Uterus (tissue), 4 donors: ENCODE measurements at places on chromosomes 7 and 10. TPM values are rescaled to one million over a fixed set of nuclear protein-coding genes. Genes with fewer than 3 reads are reported as not detected.
A peak's percentile ranks its signal among the peaks of the same experiment; 100 is the strongest.

DNA sequence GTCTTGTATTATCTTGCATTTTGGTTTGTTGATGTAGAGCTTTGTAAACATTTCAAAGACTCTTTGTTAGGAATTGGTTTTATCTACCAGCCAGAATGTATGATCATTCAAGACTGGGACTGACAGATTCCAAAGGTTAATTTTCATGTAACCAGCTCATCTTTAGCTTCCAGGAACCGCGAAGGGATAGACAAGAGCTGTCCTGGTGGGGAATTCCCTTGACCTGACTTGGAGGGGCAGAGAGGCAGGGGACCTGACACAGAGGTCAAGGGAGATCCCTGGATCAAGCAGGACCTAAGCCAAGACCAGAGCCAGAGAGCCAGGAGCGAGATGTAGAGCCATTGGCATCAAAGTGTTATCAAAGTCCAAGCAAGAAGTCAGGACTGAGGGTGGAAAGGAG is 6.6 kb upstream of the LOXL4 start:
- H3K4me1 ChIP-seq, result no peaks in the 10 kb centered on the region
- no peaks in the 10 kb centered on the region for H3K36me3 ChIP-seq
- DNase-seq, result no peak
- no peaks in the 10 kb centered on the region for H3K27me3 ChIP-seq
- H3K4me3 ChIP-seq, result no peak overlapping the region
- no peak overlapping the region for H3K27ac ChIP-seq

DNA sequence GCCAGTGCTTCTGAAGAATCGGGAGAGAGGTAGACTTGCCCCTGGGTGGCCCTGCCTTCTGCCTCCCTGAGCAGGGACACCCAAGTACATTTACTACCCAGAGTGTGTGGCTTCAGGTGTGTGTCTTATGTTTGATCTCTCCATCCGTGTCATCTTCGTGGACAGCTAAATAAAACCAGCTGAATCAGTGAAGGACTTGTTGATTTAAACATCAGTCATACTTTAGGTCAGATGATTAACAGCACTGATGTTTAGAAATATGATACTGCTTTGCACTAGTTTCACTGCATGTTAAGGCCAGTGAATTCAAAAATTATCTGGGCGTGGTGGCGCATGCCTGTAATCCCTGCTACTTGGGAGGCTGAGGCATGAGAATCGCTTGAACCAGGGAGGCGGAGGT is 4.0 kb downstream of the MTG1 start:
- H3K4me1 ChIP-seq, result peaks cover 8% of the 10 kb centered on the region
- no peaks in the 10 kb centered on the region for H3K27me3 ChIP-seq
- DNase-seq, result no peak
- no peaks in the 10 kb centered on the region for H3K36me3 ChIP-seq

DNA sequence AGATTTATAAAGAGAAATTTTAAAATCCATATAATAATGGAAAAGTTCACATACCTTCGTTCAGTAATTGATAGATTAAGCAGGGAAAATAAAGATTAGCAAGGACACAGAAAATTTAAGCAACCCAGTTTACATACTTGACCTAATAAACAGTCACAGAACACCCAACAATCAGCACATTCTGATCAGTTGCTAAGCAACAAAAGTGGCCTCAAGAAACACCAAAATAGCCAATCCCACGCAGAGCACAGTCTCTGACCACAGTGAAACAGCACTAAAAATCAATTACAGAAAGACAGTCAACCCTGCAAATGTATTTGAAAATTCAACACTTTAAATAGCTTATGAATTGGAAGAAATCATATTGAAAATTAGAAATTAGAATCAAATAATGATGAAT is 39.3 kb upstream of the DRGX start:
- H3K27me3 ChIP-seq, result no peaks in the 10 kb centered on the region
- H3K4me3 ChIP-seq, result no peak overlapping the region
- no peak overlapping the region for H3K27ac ChIP-seq
- H3K4me1 ChIP-seq, result no peaks in the 10 kb centered on the region
- no peak for DNase-seq
- no peaks in the 10 kb centered on the region for H3K36me3 ChIP-seq

Gene PSD
- total RNA-seq, result not detected

Gene LRRC4
- 2.5 TPM for total RNA-seq

GRCh38 chr10:101567165-101568006 is 20.7 kb downstream of the POLL start:
- DNase-seq, result peak; percentile 1
- peaks cover 15% of the 10 kb centered on the region for H3K4me1 ChIP-seq
- H3K36me3 ChIP-seq, result no peaks in the 10 kb centered on the region
- peaks cover 16% of the 10 kb centered on the region for H3K27me3 ChIP-seq
- H3K4me3 ChIP-seq, result no peak overlapping the region

GRCh38 chr7:22482503-22482902 is 17.5 kb downstream of the STEAP1B start:
- H3K27me3 ChIP-seq, result no peaks in the 10 kb centered on the region
- H3K36me3 ChIP-seq, result no peaks in the 10 kb centered on the region
- no peak overlapping the region for H3K27ac ChIP-seq
- DNase-seq, result no peak
- H3K4me1 ChIP-seq, result no peaks in the 10 kb centered on the region

DNA sequence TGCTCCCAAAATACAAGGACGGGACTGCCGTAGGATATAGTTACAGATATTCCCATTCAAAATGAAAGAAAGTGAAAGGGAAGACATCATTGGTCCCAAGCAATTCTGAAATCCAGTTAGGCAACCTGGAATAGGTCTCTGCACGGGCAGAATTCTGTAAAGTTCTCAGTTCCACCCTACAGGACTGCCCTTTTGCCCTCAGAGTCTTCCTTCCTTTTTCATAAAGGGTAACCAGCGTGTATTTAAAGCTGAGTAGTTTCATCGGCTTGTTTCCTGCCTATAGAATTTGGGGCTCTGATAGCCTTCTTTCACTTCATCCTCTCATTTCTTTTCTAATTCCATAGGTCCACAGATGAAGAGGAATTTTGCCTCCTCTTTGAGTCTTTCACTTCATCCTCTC is 20.0 kb downstream of the COPG2 start:
- H3K4me1 ChIP-seq, result no peaks in the 10 kb centered on the region
- no peaks in the 10 kb centered on the region for H3K36me3 ChIP-seq
- H3K27me3 ChIP-seq, result no peaks in the 10 kb centered on the region
- no peak overlapping the region for H3K27ac ChIP-seq
- DNase-seq, result no peak

Gene DENND2A
- 84.8 TPM for total RNA-seq

- H3K27ac ChIP-seq, result no peak overlapping the region
- no peaks in the 10 kb centered on the region for H3K27me3 ChIP-seq
- no peak overlapping the region for H3K4me3 ChIP-seq
- H3K4me1 ChIP-seq, result no peaks in the 10 kb centered on the region
- DNase-seq, result no peak
Observed at GRCh38 chr7:110623436-110623835, 467.5 kb upstream of the LRRN3 start.

- H3K4me1 ChIP-seq, result no peaks in the 10 kb centered on the region
- no peak for DNase-seq
- H3K27ac ChIP-seq, result no peak overlapping the region
- H3K36me3 ChIP-seq, result no peaks in the 10 kb centered on the region
- H3K27me3 ChIP-seq, result no peaks in the 10 kb centered on the region
Observed at GRCh38 chr7:115019882-115020605, 98.2 kb downstream of the MDFIC start.

DNA sequence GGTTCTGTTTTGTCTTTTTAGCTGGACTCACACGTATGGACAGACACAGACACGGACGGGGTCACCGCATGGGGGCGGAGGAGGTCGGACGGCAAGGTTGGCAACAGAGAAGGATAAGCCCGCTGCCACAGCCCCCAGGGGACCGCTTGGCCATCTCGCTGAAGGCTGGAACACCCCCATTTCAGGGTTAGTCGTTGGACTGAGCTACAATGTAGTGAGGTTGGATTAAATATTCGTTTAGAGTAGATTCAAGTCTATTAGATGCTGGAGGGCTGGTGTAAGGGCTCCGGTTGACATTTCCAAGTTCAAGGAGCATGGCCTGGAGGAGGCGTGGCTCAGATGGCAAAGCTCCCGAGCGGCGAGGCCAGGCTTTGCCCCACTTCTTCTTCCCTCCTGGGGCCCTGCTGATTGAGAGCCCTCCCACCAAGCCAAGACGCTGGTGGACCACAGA is 35.2 kb downstream of the PPIF start:
- H3K27ac ChIP-seq, result peak overlapping the region; percentile 91
- H3K4me3 ChIP-seq, result no peak overlapping the region
- peaks cover 23% of the 10 kb centered on the region for H3K4me1 ChIP-seq
- H3K27me3 ChIP-seq, result no peaks in the 10 kb centered on the region

Gene HPSE2
- 7.0 TPM for total RNA-seq

DNA sequence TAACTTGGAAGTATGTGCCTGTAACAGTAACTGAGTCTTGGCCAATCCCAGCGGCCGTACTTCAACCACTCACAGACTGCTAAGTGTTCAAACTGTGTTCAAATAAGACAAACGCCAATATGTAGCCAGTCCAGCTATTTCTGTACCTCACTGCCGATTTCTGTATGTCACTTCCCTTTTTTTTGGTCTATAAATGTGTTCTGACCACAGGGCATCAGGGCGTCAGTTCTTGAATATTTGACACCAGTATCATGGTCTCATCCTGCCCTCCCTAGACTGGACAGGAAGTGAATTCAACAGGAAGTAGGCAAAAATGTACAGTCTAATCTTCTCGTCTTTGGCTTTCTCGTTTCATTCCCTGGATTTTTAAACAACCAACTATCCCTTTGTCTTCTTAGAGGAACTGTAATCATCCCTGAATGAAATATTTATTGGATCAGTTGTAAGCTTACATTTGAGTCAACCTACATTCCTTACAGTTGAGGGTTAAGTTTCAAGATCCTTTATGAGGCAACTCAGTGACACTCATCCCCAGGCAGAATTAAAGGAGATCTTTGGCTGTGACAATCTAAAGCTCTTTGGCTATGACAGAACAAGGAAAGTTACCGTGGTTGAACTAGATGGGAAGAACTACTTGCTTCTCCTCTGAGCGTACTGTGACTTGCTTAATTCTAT is 232.7 kb downstream of the NSUN6 start:
- no peak for DNase-seq
- H3K4me3 ChIP-seq, result no peak overlapping the region
- H3K27ac ChIP-seq, result no peak overlapping the region

- peak; percentile 70 for DNase-seq
- H3K4me3 ChIP-seq, result no peak overlapping the region
- H3K36me3 ChIP-seq, result no peaks in the 10 kb centered on the region
- H3K27ac ChIP-seq, result peak overlapping the region; percentile 78
Observed at GRCh38 chr7:36278620-36279172, 111.0 kb upstream of the ANLN start.

Gene ACHE
- 10.7 TPM for total RNA-seq

GRCh38 chr7:48041653-48041970 is 6.3 kb downstream of the C7orf57 start:
- no peak overlapping the region for H3K4me3 ChIP-seq
- no peaks in the 10 kb centered on the region for H3K36me3 ChIP-seq
- no peak overlapping the region for H3K27ac ChIP-seq
- no peak for DNase-seq
- no peaks in the 10 kb centered on the region for H3K4me1 ChIP-seq
- no peaks in the 10 kb centered on the region for H3K27me3 ChIP-seq
